ENCODE measurements at places on chromosomes 16 and 17. TPM values are rescaled to one million over a fixed set of nuclear protein-coding genes. Genes with fewer than 3 reads are reported as not detected.

DNA sequence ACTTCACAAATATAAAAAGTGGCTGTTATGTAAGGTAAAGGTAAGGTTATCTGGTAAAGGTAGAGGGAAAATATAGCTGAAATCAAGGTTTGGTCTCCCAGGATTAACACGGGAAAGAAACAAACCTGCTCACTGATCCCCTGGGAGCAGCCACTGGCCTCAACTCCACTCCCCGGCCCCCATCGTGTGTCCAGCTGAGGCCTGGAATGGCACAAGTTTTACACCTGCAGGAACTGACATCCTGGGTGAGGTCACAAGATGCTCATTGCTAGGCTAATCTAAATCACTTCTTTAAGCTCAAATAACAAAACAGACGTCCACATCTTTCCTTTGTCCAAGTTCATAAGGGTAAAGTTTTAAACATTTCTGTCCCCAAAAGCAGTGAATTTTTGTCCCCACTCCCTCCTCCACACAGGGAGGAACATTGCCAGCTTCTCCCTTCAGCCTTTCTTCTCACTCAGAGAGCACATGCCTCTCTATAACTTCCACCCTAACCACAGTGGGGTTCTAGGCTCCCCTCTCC lies 46.3 kb downstream of the ERN1 start:
- no peak for DNase-seq

- DNase-seq, result no peak
Measured at GRCh38 chr17:34769049-34769448, 189.7 kb downstream of the TMEM132E start.

GRCh38 chr16:84659656-84660300 lies 11.5 kb downstream of the KLHL36 start:
- DNase-seq, result no peak

The GOT2 gene
- total RNA-seq, result 125 TPM

Data from activated CD4-positive, alpha-beta memory T cell treated with anti-CD3 and anti-CD28 coated beads for 36 hours (primary cell).